Stimulated activated CD4-positive, alpha-beta T cell treated with anti-CD3 and anti-CD28 coated beads, TNF-alpha, amount 100 ng/mL, for 1 hour (primary cell): ENCODE measurements at places on chromosomes 3 and 15.
A peak's percentile ranks its signal among the peaks of the same experiment; 100 is the strongest.

DNA sequence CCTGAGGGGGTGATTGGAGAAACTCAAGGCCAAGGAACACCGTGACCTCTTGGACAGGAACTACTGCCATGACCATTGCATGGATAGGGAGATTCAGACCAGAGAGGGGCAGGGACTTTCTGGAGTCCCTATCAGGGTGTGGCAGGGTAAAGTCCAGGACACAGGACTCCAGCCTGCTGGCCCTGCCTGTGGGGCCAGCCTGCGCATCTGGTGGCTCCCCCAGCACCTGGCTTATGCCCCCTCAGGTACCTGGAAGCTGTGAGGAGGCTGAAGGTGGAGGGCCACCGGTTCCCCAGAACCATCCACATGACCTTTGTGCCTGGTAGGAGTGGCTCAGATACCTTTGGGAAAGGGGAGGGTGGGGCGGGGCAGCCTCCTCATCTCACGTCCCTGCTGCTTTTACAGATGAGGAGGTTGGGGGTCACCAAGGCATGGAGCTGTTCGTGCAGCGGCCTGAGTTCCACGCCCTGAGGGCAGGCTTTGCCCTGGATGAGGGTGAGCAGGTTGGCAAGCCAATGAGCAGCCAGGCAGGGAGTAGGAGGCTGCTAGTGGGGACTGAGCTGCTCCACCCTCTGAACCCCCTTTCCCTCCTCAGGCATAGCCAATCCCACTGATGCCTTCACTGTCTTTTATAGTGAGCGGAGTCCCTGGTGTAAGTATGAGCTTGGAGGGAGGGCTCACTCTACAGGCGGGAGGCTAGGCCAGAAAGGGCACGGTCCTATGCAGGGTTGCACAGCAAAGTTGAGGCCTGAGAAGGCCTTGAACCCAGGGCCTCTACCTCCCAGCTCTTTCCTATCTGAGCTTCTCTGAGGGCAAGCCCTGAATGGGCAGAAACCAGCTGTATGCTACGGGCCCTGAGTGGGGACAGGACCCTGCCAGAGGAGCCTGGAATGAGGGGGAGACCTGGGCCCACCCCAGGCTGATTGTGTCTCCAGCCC lies 2.9 kb downstream of the ACY1 start:
- DNase-seq: no peak

- no peak for DNase-seq
Observed at GRCh38 chr3:6644070-6644929, 216.6 kb upstream of the GRM7 start.

GRCh38 chr3:27532426-27533260 lies 48.5 kb upstream of the SLC4A7 start:
- DNase-seq: no peak

- no peak for DNase-seq
Observed at GRCh38 chr3:147397875-147398812, 8.2 kb downstream of the ZIC4 start.

DNA sequence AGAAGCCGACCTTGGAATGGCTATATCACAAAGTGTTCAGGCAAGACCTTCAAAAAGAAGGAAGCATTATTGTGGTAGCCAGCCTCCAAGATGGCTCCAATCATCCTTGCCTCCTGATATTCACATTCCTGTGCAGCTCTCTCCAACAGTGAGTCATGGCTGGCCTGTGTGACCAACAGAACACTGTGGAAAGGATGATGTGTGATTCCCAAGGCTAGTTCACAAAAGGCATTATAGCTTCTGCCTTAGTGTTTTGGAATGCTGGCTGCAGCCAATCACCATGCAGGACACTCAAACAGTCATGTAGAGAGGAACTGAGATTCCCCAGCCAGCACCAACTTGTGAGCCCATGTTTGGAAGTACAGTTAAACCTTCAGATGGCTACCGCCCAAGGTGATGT lies 102.6 kb downstream of the EFL1 start:
- DNase-seq: no peak

DNA sequence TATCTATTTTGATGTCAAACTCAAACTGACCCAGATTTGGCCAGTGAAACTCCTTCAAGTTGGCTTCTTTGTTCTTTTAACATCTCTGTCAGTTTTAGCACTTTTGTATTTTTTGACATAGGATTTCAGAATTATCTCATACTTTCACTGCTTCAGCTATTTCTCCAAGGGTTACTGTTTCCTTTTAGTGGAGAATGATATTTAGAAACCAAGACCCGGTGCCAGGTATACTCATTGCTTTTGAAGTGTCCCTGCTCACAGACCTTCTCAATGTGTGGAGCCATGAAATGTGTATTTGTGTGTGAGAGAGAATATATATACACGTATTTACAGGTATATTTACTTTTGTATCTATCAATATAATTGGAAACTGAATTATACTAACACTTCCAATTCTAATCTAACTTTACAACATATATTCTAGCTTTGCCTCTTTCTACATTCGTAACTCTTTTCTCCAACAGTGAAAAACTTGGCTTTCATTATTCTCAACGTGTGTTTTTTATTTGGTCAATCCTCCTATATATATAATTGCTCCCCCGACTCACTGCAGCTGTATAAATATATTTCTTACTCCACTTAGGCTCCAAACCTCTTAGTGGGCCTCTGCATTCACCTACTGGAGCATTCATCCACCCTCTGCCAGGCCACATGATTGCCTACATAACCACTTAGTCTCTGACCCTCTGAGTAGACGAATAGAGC lies 54.0 kb downstream of the OTOL1 start:
- no peak for DNase-seq

DNA sequence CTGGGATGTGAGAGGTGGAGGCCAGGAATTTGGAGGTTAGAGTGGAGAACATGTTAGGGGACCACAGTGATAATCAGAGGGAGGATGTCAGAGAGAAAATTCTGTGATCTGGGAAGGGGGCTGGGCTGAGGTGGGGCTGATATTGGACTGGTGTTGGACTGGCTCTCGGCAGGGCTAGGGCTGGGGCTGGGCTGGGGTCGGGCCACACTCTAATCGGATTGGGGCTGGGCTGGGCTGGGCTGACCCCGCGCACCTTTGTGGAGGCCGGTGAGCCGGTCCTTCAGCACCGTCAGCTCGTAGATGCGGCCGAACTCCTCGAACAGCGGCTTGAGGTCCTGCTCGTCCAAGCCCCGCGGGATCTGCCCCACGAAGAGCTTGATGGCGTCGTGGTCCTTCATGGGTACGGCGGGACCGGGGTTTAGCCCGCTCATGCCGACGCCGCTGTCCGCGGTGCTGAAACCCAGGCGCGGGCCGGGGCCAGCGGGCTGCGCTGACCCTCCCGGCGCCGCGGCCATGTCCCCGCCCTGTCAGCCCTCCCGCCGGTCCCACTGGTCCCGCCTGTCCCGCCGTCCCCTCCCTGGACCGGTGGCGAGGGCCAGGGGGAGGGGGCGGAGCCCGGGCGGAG lies 485 bp downstream of the CELF6 start:
- peak; percentile 19 for DNase-seq

DNA sequence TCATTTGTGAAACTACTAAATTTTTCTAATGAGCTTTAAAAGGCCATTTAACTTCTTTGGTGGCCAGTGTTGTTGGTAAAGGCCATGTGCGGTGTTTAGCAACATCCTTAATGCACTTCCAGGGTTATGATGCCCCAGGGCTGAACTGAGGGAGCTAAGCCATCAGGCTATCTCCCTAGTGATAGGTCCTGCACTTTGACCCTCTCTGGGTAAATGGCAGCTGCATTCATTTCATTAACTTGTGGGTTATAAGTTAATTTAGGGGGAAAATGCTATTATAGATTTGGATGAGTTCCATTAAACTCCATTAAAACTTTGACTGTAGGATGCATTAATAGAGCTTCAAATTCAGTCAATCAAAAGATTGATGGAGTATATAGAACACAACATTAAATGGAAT lies 366.7 kb upstream of the ZNF717 start:
- DNase-seq: no peak

DNA sequence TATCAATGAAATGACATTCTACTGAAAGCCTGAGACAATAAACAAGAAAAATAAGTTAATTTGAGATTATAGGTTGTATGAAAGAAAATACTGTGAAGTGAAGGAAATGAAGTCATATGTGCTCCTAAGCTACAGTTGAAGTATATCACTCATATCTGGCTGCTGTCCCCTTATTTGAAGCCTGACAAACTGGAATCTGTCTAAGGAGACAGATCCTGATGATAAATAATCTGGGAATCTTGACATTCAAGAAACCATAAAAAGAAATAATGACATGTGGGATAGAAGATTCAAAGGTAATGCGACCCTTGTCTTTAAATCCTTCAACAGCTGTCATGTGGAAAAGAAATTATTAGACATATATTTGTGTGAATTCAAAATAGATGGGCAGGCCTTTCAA lies 424.5 kb upstream of the LMCD1 start:
- no peak for DNase-seq

GRCh38 chr15:64149893-64150578 lies 1.5 kb upstream of the SNX22 start:
- DNase-seq: no peak

DNA sequence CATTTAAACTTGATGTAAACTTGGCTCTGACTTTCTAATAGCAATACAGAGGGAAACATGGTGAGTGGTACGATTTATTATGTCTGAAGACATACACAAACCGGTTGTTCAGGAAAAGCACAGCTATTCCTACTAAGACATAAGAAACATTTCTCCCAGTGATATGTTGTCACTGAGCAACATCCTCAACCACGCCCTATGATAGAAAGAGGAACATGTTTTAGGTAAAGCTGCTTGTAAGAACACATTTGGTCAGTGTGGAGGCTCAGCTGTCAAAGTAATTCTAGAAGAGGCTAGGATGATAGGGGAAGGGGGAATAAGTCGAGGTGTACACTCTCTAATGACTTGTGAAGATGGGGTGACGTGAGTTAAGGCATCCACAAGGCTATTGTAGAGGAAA lies 42.7 kb upstream of the B3GNT5 start:
- no peak for DNase-seq

GRCh38 chr3:55532806-55533205 lies 45.7 kb upstream of the WNT5A start:
- DNase-seq: no peak

DNA sequence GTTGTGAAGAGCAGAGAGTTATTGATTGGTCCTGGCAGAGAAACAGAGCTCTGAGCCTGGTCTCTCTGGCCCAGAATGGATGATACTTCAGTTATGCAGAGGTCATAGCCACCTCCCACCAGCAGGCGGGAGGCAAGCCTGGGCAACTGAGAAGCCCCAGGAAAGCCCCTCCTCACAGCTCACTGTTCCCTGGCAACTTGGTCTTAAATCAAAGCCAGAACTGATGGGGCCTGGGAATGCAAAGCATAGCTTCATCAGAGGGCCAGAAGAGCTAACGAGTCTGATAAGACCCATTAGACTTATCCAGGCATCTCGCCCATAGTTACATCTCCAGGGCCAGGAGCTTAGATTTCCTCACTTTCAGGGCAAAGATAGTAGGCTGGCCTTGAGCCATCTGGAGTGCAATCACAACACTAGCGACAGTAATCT lies 5.5 kb upstream of the COLQ start:
- no peak for DNase-seq

DNA sequence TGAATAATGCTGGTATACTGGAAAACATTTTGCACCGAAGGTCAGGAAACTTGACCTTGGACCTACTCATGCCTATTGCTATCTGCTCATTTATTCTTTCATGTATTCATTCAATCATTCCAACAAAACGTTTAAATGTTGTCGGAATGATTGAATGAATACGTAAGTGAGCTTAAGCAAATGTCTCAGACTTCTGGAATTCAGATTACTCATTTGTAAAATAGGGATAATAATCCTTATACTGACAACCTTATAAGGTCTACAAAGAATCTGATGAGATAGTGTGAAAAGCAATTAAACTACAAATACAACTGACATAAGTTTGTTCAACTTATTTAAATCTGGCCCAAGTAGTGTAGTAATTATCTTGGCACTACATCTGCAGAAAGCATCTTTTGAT lies 288.7 kb downstream of the WDR72 start:
- no peak for DNase-seq

- no peak for DNase-seq
Observed at GRCh38 chr3:194832346-194833104, 146.8 kb downstream of the FAM43A start.

DNA sequence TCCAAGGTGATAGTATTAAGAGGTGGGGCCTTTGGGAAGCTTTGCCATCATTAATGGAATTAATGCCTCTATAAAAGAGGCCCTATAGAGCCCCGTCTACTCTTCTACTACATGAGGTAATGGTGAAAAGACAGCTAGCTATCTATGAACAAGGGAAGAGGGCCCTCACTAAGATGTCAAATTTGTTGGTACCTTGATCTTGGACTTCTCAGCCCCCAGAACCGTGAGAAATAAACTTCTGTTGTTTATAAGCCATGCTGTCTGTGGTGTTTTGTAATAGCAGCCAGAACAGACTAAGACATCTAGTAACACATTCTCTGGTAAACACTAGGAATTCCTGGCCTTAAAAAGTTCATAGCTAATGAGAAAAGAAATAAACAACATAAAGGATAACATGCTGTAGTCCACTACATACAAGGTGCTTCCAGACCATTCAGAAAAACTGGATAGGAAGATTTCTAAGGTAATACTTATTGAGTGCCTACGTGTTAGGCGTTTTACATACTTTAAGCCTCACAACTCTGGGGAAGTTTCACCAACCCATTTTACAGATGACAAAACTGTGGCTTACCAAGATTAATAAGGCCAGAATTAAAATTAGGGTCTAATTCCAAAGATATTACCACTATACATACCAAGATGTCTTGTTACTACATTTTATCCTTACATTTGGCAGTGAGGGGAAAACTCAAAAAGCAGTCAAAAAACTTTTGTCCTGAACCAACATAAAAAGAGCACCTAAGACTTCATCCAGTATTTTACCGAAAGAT lies 3.2 kb downstream of the UBE3A start:
- DNase-seq: no peak

GRCh38 chr15:79988448-79989117 lies 17.6 kb upstream of the BCL2A1 start:
- no peak for DNase-seq

GRCh38 chr3:30035935-30036567 lies 570.4 kb upstream of the TGFBR2 start:
- DNase-seq: no peak

- DNase-seq: no peak
Observed at GRCh38 chr15:40790718-40791117, 16.2 kb upstream of the ZFYVE19 start.

DNA sequence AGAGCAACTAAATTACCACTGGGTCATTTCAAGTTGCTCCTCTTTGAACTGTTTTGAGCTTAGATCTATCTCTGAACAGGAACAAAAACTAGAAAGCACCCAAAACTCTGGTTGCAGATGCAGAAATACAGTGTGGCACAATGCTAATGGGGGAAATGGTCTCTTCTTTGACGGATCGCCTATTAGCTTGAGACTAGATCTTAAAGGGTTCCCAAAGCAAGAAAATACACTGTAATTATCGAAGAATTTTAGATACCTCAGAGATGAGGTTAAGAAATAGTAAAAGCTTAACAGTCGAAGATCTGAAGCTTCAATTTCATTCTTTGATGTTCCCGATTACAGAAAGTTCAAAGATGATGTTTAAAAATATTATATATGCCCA lies 818 bp downstream of the PPP1R2 start:
- DNase-seq: no peak

- DNase-seq: no peak
Observed at GRCh38 chr15:50113187-50113505, 5.9 kb downstream of the ATP8B4 start.

GRCh38 chr3:127405010-127405598 lies 117.3 kb upstream of the PRR20G start:
- DNase-seq: no peak
